Ascending aorta (tissue), 2 donors: ENCODE measurements at places on chromosomes 7 and 10. TPM values are rescaled to one million over a fixed set of nuclear protein-coding genes. Genes with fewer than 3 reads are reported as not detected.

SRRM3 gene
- 3.4 TPM for total RNA-seq

BEND7 gene
- 6.9 TPM for total RNA-seq

HSPA12A gene
- total RNA-seq = 5.5 TPM

CUTC gene
- 8.0 TPM for total RNA-seq

LRRC17 gene
- total RNA-seq = 10.5 TPM

EVX1 gene
- total RNA-seq = not detected

ANKRD2 gene
- not detected for total RNA-seq

C10orf62 gene
- total RNA-seq = not detected

NPY gene
- not detected for total RNA-seq

ACBD7 gene
- not detected for total RNA-seq

SPDYE16 gene
- not detected for total RNA-seq

CPN1 gene
- not detected for total RNA-seq

THSD7A gene
- total RNA-seq = 10.1 TPM

ADRA2A gene
- total RNA-seq = 23.5 TPM

EPHB6 gene
- total RNA-seq = 13.1 TPM

MPP7 gene
- 43.9 TPM for total RNA-seq

CBX3 gene
- total RNA-seq = 32.1 TPM

EGFR gene
- 33.8 TPM for total RNA-seq
